ENCODE measurements at places on chromosomes 5 and 9.
A peak's percentile ranks its signal among the peaks of the same experiment; 100 is the strongest.

- no peak for DNase-seq
These were observed 29.6 kb downstream of the PTTG1 start for GRCh38 chr5:160451281-160451680.

GRCh38 chr9:134196911-134197310, 32.5 kb upstream of the RNU6ATAC start:
- DNase-seq = peak; percentile 5

- DNase-seq = no peak
These were observed 131.3 kb upstream of the DAP start for GRCh38 chr5:10892147-10892910.

DNA sequence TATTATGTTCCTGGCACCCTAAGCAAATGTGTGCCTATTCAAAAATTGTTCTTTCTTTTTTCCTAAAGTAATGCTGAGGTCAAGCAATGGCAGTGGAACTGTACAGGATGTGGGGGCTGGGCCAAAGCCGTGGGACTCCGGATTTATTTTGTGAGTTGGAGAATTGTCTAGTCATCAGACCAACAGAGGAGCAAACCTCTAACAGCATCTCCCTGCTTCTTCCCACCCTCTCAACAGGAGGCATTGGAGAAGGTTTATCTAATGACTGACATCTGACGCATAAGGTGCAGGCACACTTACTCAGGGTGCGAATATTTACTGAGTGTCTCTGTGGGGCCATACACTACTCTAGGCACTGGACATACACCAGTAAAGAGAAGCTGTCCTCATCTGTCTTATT, 38.6 kb downstream of the MARCHF11 start:
- DNase-seq = no peak

DNA sequence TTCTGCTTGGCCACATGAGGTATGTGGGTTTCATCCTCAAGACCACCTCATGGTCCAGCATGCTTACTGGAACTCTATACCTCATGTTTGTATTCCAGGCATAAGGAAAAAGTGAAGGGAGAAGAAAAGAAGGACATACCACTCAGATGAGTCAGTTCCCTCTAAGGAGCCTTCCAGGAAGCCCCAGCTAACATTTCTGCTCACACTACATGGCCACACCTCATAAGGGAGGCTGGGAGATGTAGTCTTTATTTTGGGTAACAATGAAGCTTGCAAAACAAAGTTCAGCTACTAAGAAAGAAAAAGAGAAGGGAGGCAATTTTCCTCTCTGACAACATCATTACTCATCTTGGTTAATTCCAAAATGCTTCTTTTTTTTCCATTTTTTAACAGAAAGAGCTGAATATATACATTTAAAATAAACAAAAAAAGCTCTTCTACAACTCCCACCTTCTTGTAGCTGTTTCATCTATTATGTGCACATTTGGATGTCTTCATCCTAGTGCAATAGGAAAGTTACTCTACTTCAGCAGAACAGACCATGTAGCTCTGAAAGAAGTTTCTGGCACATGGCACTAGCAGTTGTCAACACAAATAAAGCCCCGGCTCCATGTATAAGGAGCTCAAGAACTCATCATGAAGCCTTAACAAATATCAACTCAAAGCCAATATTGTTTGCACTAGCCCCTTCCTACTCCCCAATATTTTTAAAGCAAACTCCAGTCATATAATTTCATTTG, 123.6 kb upstream of the CCDC112 start:
- no peak for DNase-seq

DNA sequence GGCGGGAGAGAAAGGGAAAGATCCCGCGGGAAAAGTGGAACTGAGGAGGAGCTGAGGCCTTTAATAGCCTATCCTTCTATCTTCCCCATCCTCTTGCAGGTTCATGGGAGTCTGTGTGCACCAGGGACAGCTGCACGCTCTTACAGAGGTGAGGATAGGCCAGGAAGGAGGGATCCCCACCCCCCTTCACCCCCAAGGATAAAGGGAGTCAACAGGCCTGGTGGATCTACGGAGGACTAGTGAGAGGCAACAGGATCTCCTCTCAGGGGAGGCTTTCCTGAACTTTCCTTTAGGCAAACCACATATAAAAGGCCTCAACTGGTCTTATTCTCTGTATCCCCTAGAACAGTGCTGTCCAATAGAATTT, 1.1 kb downstream of the TESK1 start:
- DNase-seq = no peak
